ENCODE measurements at places on chromosomes 4 and X.

DNA sequence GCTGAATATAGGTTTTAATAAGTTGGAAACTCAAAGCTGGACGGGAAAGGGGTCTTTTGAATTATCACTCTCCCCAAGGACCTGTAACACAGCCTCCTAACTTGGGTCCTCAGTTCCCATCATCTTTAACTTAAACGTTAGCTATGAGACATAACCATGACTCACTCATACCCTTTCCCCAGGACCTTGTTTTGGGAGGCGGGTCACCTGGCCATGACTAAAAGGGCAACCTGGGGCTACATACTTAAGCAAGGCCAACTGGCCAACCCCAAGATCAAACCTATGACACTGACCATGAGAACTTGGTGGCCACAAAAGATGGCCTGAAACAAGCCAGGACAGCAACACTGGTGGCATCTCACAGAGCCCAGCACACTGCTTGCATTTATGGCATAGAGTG is 89.0 kb downstream of the SH3KBP1 start:
- no peak for DNase-seq

DNA sequence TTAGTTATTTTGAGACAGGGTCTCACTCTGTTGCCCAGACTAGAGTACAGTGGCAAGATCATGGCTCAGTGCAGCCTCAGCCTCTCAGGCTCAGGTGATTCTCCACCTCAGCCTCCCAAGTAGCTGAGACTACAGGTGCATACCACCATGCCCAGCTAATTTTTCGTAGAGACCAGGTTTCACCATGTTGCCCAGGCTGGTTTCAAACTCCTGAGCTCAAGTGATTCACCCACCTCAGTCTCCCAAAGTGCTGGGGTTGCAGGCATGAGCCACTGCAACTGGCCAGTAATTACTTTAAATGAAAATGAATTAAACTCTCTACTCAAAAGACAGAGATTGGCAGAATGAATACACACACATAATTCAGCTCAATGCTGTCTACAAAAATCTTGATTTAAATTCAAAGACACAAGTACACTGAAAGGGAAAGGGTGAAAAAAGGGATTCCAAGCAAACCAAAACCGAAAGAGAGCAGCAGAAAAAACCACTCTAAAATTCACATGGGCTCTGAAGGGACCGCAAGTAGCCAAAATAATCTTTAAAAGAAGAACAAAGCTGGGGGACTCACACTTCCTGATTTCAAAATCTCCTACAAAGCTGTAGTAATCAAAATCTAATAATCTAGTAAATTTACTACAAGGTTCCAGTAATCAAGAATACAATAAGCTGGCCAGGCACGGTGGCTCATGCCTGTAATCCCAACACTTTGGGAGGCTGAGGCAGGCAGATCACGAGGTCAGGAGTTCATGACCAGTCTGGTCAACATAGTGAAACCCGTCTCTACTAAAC is 11.8 kb upstream of the SPON2 start:
- no peak for DNase-seq

DNA sequence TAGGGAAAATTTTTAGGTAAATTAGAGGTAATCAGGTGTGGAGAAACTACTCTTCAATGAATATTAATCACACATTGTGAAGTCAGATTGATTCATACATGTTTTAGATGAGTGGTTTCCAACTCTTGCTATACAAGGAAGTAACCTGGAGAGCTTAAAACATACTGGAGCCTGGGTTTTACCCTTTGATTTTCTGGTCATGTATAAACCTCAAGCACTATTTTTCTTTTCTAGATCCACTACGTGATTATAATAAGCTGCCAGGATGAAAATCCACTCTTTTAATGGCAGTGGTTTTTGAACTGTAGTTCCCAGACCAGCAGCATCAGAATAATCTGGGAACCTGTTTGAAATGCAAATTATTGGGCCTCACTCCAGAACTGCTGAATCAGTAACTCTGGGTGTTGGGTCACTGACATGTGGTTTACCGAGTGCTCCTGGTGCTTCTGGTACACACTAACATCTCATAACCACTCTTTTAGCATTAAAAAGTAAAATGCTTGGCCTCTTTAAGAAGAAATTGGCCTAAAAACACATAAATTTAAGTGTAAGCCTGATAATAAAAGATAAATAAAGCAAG is 63.4 kb downstream of the DCAF12L1 start:
- DNase-seq: no peak

- no peak for DNase-seq
These were observed 9.2 kb upstream of the ANXA3 start for GRCh38 chr4:78542373-78542772.

GRCh38 chr4:8427262-8427661 is 13.3 kb downstream of the ACOX3 start:
- DNase-seq: no peak

- no peak for DNase-seq
These were observed 182.5 kb upstream of the TBL1X start for GRCh38 chrX:9282325-9282724.

DNA sequence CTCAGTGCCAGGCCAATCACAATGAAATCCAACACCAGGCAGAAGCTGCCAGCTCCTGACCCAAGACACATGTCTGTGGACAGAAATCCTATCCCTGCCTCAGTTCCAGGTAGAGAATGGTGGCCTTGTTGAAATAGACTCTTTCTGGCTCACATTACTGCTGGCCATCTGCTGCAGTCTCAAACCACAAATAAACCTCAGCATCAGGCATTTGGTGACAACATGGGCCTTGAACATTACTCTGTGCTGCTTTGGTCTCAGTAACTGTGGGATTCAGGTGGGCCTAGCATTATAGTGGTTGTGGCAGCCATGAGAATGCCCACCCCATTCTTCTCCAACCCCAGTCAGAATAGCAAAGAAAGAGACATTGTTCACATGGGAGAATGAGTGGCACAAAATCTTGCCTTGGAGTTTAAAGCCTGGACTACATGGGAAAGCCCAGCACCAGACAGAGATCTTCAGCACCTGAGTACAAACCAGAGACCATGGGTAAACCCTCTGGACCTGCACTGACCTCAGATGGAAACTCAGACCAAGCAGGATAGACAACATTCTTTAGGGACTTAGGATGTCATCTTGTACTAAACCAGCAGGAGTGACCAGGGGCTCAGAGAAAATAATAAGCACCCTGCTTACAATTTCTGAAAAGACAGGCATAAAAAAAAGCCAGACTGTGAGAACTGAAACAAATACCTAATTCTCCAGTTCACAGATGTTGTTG is 50.4 kb upstream of the TRAM1L1 start:
- no peak for DNase-seq

DNA sequence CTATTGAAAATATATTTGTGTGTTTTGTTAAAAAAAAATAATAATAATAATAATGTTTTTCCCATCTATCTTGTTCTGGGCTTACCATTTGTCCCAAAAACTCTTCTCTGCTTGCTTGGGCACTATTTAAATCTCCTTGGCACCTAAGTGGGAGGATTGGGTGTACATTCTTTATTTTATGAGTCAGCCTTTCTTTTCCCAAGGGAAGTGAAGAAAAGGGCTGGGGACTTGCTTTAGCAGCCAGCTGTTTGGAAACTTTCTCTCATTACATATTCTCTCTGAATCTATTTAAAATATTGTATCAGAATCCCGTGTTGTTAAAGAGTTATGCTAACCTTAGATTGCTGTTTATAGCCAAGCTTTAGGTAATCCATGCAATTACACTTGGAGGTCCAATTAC is 2332.4 kb downstream of the ARAP2 start:
- no peak for DNase-seq

DNA sequence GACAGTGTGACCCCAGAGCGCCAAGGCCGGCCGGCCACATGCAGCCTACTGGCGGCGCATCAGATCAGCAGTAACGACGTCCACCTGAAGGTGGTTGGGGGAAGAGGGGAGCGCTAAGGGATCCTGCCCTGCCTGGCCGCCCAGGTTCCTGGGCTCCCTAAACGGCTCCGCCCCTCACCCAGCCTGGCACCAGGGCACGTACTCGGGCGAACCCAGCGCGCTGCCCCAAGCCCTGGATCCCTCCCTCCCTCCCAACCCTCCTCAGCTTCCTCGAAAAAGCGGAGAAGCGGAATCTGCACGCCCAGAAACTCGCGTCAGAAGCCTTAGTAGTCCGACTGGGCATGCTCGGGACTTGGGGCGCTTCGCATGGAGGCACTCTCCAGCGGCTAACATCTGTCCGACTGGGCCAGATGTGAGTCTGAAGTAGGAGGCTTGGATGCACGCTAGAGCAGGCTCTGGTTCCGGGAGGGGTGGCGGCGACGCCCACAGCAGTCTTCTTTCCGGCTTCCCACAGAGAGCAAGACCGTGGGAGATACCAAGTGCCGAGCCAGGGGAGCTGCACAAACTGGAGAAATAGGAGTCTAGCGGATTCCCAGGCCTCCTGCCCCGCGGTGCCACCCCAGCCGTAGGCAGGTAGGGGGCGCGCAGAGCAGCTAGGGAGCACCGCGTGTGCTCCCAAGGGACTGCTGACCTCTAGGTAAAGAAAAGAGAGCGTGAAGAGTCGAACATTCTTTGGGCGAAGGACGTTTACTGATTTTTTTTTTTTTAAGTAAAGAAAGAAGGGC is 114.3 kb upstream of the TEX13C start:
- no peak for DNase-seq

DNA sequence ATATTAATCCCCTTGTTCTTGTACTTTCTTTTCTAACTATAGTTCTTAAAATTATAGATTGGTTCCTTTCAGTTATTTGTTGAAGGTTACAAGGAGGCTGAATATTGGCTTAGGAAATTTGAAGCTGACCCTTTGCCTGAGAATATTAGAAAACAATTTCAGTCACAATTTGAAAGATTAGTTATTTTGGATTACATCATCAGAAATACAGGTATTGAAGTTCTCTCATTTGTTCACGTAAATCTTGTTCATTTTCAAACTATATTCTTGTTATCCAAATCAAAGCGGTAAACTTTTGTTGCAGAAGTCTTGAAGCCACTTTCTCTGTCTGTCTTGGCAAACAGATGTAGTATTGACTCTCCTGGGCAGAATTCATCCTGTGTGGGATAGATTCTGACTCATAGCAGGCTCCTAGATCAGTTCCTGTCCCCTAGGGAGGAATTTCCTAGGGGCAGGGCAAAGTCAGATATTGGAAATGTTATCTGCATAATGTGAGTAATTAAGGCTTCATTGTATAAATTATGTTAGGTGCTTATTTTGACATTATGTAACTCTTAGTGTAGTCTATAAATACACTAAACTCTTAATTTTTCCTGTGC is 25.2 kb downstream of the PI4K2B start:
- DNase-seq: no peak

- no peak for DNase-seq
These were observed 119.7 kb upstream of the CXorf51A start for GRCh38 chrX:146934256-146934655.

- DNase-seq: no peak
These were observed 733.9 kb upstream of the EPHA5 start for GRCh38 chr4:66404141-66404540.

GRCh38 chr4:80171251-80171650 is 26.1 kb upstream of the PRDM8 start:
- peak; percentile 74 for DNase-seq

- no peak for DNase-seq
These were observed 276.5 kb downstream of the FAT4 start for GRCh38 chr4:125591290-125591689.

DNA sequence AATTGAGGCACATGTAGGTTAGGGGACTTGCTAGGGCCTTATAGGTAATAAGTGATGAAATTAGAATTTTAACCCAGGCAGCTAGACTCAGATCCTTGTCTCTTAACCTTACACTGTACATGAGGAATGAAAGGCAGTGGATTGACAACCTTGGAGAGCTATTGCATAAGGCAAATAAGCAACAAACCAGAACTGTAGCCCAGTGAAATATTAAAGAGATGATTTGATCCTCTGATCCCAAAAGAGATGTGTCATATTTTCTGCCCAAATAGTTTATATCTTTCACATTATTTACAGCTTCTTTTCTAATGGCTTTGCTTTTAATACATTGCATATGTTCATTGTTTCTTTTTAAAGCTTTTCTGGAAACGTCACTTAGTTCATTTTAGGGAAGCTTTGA is 252.6 kb downstream of the ANK2 start:
- no peak for DNase-seq

- no peak for DNase-seq
These were observed 31.4 kb upstream of the FHL1 start for GRCh38 chrX:136115904-136116297.

- no peak for DNase-seq
These were observed 83.1 kb downstream of the MID1 start for GRCh38 chrX:10537308-10537707.

DNA sequence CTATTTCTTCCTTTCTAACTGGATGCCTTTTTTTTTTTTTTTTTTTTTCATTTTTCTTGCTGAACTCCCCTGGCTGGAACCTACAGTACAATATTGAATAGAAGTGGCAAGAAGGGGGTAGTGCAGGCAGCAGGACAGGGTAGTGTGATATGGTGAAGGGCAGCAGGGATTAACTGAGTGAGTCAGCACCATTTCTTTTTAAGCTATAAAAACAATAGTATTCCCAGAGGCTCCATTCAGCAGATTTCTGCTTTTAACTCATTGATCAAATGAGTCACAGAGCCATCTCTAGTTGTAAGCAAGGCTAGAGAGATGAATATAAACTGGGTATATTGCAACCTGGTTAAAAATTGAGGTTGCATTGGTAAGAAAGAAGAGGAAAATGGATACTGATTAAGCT is 53.6 kb upstream of the SETD7 start:
- DNase-seq: no peak

- peak; percentile 1 for DNase-seq
These were observed 77.2 kb downstream of the FHIP1A start for GRCh38 chr4:151486168-151486567.

- no peak for DNase-seq
These were observed 58.1 kb upstream of the BCOR start for GRCh38 chrX:40155589-40156469.

- DNase-seq: no peak
These were observed 3.7 kb downstream of the TAF7L start for GRCh38 chrX:101287402-101287801.

DNA sequence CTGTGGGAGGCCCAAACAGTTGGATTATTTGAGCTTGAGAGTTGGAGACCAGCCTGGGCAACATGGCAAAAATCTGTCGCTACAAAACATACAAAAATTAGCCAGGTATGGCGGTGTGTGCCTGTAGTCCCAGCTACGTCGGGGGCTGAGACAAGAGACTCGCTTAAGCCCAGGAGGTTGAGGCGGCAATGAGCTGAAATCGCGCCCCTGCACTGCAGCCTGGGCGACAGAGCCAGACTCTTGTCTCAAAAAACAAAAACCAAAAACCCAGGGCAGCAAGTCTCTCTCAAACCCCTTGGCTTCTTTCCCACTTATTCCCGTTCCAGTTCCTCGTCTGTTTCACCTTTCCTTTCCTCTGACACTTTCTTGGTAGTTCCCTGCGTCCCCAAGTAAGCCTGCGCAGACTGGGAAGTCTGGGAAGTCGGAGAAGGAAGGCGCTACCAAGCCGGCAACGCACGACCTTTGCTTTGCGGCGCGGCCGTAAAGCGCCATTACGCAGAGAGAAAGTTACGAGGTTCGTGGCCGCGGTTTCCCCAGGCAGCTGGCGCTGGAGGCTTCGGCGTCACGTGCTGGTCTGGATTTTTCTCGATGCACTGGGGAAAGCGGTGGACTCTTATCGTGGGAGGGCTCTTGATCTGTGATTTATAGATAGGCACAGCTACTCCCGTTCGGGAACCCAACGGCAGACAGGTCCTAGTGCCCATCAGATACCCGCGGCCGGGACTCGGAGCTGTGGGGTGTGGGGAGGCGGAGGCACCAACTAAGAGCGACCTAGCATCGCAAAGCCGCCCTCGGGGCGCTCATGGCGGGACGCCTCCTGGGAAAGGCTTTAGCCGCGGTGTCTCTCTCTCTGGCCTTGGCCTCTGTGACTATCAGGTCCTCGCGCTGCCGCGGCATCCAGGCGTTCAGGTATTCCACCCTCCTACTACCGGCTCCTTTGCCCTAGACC is at the start of gene NUDT9:
Gene NUDT9, plus strand, starts transcription at position 470 of the 949 bp plus-strand sequence. Its CDS starts 333 bp downstream, at position 803.
- peak; percentile 86 for DNase-seq

All from amniotic stem cell (primary cell).